ENCODE measurements at places on chromosomes 5 and 9.

DNA sequence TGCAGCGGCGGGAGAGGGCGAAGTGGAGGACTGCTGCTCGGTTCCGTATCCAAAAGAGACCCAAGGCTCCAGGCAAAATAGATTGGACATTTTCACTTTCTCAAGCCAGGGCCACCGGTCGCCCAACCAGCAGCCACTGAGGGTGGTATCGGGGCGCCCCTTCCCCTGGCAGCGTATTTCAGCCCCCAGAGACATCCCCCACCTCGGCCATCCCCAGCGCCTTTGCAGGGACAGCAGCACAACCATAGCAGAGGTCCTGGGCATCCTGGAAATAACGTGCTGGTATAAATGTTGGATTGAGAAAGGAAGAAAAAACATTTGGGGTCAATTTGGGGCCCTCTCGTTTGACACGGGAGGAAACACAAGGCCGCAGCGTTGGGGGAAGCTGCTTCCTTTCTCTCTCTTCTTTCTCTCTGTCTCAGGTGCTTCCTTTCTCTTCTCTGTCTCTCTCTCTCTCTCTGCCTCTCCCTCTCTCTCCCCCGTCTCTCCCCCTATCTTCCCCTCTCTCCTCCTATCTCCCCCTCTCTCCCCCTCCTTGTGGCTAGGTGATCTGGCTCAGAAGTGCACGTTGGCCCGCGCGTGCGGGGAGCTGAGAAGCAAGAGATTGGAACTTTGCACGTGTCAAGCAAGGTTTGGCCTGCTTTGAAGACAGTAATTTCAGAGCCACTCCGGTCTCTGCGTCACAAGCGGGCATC, 624 bp upstream of the RETREG1 start:
- no peak for DNase-seq

- DNase-seq: peak; percentile 44
Measured at GRCh38 chr9:93065135-93065720, 6.7 kb downstream of the SUSD3 start.

DNA sequence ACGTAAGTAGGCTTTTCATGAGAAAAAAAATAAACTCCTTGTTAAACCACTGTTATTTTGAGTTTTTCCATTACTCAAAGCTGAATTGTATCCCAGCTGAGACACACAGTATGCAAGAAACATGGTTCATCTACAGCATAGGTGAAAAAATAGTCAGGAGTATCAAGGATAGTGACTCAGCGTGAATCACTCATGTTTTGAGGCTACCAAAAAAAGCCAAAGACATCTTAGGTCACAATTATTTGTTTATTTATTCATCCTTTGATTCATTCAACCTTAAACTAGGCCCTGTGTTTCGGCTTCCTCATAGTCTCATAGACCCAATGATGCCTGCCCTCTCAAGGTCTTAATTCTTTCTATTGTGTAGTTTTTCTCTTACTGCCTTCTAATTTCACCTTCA, 32.9 kb upstream of the STX17 start:
- DNase-seq: no peak

GRCh38 chr5:172003746-172004145, 2.7 kb downstream of the FBXW11 start:
- no peak for DNase-seq

GRCh38 chr5:90940227-90940995, 381.8 kb downstream of the ADGRV1 start:
- no peak for DNase-seq

DNA sequence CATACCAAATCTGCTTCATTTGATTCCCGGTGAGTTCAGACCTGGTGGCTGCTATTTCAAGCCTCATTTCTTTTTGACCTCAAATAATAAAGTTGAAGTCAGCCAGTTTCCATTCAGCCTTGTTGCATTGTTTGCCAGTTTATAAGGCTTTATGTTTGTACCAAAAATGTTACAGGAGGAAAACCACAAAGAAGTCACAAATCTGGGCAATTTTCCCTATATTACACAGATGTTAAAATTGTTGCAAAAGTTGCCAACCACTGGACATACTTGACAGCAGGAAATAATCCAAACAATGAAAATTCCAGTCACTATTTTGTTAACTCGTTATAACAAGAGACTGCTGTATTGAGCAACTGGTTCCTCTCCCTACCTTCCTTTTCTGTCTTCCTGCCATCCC, 1325.0 kb upstream of the DMAC1 start:
- no peak for DNase-seq

GRCh38 chr5:27216367-27216950, 178.1 kb upstream of the CDH9 start:
- DNase-seq: no peak

- DNase-seq: no peak
Measured at GRCh38 chr5:60510049-60510448, 189.9 kb downstream of the DEPDC1B start.

GRCh38 chr9:79955300-79955699, 383.5 kb downstream of the TLE4 start:
- no peak for DNase-seq

DNA sequence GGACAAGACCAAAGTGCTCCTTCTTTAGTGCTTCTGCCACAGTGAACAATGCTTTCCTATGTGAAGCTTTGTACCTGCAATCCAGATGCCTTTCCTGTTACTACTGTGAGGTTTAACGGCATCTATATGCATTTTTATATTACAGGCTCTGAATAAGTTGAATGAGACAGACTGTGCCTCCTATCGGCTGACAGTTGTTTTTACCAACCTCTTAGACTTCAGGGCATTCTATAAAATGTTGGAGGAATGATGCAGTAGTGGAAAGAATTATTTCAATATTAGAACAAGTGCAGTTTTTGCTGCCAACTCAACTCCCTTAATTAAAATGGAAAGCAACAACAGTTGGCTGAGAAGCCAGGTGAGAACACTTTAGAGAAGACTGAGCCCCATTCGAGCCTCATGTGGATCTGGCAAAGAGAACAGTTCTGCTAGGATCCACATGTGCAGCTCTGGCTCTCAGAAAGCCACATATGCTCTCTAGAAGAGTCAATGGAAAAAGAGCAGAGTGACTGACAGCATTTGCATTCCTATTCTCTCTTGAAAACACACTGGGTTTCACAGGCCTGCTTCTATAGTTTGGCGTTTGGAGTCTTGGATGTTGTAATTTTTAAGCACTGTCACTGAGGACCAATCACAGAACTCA, 147.5 kb downstream of the LURAP1L start:
- DNase-seq: no peak

DNA sequence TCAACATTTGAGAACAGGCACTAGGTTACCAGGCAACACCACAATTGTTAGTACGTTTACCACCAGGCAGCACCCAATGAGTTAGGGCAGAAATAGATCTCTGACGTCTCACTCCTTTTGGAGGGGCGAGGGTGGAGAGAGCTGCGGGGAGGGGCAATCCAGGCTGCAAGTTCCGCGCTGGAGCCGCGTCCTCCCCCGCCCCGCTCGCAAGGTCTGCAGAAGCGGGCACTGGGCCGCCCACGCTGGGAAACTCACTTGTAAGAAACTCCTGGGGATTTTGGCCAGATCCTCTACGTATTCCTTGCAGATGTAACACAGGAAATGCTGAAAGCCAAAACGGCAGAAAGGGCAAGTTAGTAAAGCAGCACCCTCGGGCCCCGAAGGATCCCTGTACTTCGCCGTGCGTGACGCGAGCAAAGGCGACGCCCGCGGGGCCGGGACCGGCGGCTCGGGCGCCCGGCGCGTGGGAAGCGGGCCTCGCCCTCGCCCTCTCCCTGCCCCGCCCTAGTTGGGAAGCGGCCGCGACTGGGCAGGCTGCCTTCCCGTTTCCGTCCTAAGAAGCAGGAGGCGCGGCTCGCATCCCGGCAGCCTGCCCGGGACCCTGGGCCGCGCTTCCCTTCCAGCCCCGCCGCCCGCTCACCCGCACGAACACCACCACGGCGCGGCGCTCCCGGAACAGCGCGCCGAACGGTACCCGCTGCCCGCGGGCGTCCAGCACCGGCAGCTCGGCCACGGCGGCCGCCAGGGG, 493 bp downstream of the PRXL2C start:
- peak; percentile 77 for DNase-seq

DNA sequence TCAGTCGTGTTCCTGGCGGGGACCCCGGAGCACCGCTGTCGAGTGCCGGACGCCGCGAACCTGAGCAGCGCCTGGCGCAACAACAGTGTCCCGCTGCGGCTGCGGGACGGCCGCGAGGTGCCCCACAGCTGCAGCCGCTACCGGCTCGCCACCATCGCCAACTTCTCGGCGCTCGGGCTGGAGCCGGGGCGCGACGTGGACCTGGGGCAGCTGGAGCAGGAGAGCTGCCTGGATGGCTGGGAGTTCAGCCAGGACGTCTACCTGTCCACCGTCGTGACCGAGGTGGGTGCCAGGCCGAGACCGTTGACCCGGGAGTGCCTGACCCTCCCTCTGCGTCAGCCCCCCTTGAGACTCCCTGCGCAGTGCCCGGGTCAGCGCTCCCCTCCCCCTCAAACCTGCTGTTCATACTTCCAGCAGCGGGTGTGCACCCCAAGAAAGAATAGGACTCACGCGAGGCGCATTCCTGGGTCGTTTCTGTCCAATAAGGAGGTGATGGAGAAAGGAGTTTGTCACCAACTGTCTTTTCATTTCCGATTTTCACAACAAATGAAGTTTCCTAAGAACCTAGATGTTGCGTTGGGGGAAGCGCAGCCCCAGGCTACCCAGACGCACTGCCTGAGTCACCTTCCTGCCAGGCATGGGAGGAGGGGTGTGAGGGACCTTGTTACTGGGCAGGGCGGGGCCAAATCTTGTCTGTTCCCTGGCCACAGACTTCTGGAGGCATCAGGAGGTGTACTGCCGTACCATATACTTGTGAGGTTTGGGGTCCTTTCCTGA, 722 bp downstream of the SLC22A4 start:
- peak; percentile 51 for DNase-seq

DNA sequence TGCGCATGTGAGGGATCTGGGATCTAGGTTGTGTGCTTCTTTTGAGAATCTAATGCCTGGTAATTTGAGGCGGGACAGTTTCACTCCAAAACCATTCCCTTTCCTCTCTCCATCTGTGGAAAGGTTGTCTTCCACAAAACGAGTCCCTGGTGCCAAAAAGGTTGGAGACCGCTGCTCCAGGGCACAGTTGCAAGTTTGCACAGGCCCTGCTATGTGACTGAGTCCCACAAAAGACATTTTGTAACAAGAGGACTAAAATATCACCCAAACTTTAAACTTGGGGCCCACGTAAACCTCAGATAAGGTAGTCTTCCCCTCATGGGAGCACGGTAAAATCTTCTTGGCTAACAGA, 5.8 kb upstream of the ZNF367 start:
- DNase-seq: no peak

- no peak for DNase-seq
Measured at GRCh38 chr5:122321921-122322320, 9.9 kb downstream of the SNCAIP start.

GRCh38 chr9:88706193-88707113, 171.5 kb downstream of the NXNL2 start:
- no peak for DNase-seq

- DNase-seq: no peak
Measured at GRCh38 chr5:178685386-178686059, 44.9 kb downstream of the ZNF354A start.

GRCh38 chr5:23450187-23450586, 57.2 kb upstream of the PRDM9 start:
- DNase-seq: no peak

GRCh38 chr9:107548298-107549142, 59.0 kb upstream of the KLF4 start:
- DNase-seq: peak; percentile 81

DNA sequence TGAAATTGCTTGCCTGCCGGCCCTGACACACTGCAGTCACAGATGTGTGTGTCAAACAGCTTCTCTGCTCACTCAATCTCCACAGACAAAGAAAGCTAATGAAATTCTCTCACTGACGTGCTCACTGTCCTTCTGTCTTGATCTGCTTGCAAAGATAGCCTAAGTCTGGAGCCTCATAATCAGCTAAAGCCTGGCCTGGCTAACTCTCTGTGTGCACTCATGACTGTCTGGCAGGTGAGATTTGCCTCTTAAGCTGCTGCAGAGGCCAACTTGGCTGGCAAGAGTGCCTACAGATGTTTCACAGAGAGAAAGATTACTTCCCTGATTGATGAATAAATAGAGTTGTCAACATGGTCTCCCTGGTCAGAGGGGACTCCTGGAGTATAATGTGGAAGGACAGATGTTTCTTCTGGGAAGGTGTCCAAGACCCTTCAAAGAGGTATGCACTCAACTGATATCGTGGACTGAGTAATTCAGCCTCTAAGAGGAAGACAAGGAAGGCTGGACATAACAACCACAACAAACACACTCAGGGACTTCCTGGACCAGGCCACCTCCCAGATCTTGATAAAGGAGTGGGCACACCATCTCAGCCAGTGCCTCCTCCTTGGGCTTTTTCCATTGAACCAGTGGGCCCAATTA, 362.0 kb downstream of the SPOCK1 start:
- no peak for DNase-seq

GRCh38 chr9:79990536-79990935, 418.8 kb downstream of the TLE4 start:
- no peak for DNase-seq

DNA sequence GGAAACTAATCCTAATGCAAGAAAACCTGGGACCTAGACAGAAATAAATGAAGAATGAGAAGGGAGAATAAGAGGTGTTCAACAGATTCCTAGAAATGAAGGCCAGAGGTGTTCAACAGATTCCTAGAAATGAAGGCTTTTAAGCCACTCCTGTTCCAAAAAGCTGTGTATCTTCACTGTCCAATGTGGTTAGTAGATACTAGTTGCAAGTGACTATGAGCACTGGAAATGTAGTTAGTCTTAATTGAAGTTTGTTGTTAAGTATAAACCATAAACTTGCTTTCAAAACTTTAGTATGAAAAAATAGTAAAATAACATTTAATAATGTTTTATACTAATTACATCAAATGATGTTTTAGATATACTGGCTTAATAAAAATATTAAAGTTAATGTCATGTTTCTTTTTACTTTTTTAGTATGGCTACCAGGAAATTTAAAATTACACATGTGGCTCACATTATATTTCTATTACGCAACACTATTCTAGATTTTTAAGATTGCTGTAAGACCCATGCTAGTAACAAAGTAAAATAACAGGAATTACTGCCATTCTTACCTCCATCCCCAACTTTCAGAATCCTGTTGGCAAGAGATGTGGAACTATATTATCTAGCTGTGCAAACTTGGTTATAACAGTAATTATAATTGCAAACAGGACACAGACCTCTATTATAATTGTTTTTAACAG, 57.5 kb downstream of the RICTOR start:
- DNase-seq: no peak

DNA sequence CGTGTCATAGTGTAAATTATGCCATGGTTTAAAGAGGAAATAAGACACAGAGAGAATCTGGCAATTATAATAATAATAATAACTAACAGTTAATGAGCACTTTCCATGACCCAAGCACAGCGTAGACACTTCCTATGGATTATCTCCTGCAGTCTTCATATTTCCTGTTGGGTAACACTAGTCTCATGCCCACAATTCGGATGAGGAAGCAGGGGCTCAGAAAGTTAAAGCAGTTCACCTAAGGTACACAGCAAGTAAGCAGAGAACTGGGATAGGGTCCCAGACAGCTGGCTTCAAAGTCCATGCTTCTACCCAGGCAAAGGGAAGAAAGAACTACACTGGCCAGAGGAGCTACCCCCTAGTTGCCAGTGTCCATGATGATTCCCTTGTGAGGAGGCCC, 27.9 kb upstream of the TGFBI start:
- no peak for DNase-seq

- DNase-seq: no peak
Measured at GRCh38 chr5:3121813-3122212, 370.3 kb upstream of the IRX2 start.
